Activated CD8-positive, alpha-beta memory T cell treated with anti-CD3 and anti-CD28 coated beads for 48 hours (primary cell): ENCODE measurements at places on chromosomes 4 and X.

DNA sequence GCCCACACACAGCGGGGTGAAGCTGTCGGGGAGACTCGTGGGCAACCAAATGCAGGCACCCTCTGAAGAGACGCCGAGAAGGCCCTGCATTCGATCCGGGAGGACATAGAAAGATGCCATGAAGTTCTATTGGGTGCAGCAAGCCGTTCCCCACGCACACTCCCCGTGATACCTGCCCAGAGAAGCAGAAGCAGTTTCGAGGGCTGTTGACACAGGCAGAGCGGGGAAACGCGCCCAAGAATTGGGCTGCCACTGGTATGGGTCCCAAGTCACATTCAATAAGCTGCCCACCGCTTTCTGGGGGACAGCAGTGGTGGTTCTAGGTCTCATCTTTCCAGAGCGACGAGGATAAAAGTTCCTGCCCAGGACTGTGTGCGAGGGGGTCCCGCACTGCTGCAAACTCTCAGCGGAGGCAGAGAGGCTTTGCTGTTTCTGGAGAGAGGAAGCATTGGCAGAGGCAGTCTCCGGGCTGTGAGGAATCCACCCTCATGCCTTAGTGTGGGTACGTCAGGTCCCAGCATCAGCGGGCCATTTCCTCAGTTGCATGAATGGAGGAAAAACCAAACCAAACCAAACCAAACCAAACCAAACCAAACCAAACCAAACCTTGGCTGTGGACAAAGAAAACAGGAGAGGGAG lies 10.1 kb downstream of the PITX2 start:
- DNase-seq: no peak

GRCh38 chrX:133414406-133415275 lies 648 bp downstream of the GPC4 start:
- no peak for DNase-seq

GRCh38 chr4:7041801-7042502 lies 1.2 kb upstream of the TADA2B start:
- DNase-seq: no peak

GRCh38 chrX:134173541-134174272 lies 63.3 kb upstream of the CCDC160 start:
- DNase-seq: no peak

- DNase-seq: peak; percentile 65
Observed at GRCh38 chr4:121950212-121950679, 1.6 kb downstream of the TRPC3 start.

DNA sequence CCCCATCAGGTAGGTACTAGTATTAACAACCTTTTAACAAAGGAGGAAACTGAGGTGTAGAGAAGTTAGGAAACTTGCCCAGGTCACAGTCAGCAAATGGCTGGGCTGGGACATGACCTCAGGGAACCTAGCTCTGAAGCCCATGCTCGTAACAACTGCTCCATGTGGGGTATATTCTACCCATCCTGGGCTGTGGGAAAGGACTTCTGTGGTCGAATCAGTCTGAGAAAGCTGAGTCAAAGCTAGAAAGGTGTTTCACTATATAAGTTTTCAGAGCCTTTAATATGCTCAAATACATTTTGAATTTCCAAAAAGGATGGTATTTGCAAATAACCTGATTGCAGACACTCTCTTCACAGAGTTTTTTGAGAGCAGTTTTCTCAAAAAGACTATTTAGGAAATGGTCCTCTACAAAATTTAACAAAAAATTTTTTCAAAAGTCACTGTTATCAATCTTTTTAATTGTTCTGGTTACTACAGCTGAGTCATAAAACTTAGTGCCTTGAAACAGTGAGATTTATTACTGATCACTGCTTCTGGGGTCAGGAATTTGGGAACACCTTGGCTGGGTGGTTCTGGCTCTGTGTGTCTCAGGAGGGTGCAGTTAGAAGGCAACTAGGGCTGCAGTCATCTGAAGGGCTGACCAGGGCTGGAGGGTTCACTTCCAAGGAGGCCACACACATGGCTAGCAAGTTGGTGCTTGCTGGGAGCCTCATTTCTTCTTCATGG lies 53.6 kb downstream of the NSG1 start:
- no peak for DNase-seq
